SK-N-DZ (cell line): ENCODE measurements at places on chromosomes 2 and 18.

DNA sequence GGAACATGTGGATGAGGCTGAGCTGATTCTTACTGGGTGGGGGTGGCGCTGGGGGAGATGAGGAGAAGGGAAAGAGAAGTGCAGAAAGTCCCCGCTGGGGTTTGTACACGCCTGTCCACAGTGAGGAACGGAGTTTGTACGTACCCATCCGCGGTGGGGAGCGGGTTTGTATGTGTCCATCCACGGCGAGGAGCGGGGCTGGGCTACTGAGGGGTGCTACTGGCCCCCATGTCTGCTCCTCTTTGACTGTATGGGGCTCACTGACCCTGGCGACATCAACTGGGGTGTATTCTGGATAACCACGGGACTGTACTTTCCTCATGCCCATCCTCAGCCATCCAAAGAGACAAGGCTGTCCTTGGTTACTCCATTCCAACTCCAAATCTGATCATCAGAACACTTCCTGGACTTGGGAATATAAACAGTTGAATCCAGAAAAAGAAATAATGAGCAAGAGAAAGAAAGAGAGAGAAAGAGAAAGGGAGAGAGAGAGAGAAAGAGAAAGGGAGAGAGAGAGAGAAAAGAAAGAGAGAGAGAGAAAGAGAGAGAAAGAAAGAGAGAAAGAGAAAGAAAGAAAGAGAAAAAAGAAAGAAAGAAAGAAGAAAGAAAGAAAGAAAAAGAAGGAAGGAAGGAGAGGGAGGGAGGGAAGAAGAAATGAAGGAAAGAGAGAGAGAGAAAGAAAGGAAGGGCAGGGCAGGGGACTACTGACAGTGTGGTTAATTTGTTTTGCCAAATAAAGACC lies 21.0 kb downstream of the MAL start:
- DNase-seq: no peak

GRCh38 chr2:135662088-135662487 lies 79.6 kb upstream of the UBXN4 start:
- DNase-seq: no peak

DNA sequence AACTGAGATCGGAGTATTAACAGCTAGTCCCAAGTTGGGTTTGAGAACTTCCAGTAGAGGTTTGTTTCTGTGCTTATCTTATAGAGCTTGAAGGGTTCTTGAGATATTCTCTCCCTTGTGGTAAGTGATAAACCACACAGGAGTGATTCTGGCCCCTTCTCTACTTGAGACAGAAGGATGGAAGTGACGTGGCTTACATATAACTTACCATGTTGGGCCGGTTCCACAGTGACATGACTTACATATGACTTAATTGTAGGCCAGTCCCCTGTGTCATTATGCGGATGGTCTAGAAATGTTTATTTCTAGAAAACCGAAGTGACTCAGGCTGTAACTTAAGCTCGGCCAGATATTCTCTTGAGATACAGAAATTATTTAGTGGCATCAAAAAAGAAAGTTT lies 62.7 kb downstream of the TRAPPC12 start:
- no peak for DNase-seq

DNA sequence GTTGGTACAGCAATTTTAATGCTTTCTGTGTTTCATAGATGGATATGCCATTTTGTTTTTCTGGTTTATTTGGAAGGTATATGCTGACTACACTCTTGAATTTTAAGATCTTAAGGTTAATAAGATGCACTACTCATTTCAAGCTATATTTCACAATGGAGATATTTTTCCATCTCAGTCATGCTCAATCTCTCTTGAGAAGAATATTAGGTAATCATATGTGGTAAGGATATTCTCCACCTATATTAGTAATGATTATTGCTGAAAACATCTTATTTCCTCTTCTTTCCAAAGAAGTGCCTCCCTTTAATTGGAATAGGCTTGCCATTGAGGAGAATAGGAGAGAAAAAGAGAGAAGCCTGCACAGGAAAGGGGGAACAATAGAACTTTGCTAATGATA lies 40.1 kb downstream of the EPB41L3 start:
- DNase-seq: no peak

- DNase-seq: no peak
Observed at GRCh38 chr2:211846714-211847113, 691.9 kb downstream of the ERBB4 start.

DNA sequence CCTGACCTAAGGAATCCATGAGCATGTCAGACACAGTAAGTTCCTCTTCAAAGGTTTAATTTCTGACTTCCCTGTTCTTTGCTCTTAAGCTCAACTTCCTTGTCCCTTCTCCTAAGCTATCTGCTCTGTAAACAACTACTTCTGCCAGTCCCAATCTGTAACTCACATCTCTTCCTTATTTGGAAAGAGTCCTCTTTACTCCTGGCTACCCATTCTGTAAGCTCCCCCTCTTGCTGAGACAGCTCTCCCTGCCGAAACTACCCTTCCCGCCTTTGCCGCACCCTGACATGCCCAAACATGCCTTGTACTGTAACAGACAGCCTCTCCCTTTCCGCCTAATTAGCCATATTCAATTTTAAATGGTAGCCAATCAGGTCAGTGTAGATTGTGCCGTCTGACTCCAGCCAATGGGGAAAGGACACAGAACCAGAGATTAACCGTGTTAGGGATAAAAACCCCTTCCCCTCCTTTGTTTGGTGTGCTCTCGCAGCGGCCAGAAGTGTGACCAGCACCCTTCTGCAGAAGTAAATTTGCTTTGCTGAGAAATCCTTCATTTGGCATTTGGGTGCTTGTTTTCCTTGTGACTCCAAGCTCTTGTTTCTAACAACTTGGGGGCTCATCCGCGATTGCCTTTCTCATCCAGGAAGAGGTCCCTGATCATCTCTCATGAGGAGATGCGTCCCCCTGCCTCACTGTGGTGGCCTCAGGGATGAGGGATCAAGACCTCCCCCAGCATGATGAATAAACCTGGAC lies 49.0 kb downstream of the PIAS2 start:
- no peak for DNase-seq

DNA sequence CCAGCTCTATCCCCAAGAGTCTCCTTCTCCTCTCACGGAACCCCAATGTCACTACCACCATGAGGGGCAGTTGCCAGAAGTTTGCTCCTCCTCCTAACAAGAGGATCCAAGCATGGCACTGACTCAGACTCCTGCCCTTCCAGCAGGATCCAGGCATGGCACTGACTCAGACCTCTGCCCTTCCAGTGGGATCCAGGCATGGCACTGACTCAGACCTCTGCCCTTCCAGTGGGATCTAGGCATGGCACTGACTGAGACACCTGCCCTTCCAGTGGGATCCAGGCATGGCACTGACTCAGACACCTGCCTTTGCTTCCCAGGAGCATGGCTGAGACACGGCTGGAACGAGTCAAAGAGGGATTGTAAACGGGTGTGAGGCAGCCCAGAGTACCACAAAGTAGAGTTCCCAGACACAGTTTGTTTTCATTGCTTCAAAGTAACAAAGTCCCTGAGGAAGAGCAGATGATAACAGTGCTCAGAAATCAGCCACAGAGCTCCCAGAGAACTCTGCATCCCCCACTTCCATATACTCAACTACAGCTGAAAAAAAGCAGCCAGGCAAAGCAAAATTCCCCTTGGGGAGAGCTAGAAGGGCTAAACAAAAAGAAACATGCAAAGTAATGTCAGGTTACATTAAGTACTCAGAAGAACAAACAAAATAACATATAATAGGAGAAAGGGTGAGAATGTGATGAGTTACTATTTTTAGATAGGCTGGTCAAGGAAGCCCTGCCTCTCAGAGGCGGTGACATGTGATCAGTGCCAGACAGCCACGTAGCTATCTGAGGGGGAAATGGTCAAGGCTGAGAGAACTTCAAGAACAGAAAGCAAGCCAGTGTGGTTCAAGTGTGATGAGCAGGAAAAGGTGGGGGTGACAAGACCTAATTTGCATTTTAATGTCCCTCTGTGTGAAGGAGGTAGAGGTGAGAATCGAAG lies 3.0 kb downstream of the BUB1 start:
- DNase-seq: no peak

- no peak for DNase-seq
Observed at GRCh38 chr2:9196637-9197036, 10.0 kb upstream of the ASAP2 start.

DNA sequence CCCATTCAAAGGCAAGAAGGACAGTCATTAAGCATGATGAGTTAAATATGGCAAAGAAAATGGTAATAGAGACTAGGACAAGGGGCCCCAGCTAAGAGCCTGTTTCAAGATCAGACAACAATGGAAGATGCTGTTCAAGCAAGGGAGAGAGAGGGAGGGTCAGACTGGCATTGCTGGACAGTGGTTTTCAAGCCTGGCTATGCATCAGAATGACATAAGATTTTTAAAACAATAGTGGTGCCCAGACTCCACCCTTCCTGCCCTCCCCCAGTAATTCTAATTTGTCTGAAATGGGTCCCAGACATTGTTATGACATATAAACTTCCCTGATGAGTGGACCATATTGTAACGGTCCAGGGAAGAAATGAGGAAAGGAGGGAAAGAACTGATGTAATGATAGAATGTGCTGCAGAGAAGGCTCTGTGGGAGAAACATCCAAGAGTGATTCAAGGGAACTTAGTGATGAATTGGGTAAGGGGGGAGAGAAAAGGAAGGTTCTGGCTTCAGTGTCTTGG lies 112.9 kb upstream of the TRIB2 start:
- DNase-seq: no peak

DNA sequence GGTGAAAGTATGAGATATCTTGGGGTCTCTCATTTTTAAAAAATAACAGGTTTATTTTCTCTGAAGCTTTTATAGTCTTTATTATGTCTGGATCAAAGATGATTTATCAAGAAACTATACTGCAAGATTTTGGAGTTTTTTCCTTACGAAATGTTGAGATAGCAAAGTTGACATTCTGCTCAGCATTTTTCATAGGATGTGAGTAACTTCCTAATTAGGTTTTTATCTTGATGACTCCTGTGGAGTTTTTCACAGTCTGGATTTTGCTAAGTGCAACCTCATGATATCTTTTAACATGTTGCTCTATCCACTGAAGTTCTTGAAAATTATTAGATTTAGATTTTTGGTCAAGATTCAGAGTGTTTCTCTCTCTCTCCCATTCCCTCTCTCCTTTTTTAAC lies 17.8 kb downstream of the TCF7L1 start:
- DNase-seq: no peak

DNA sequence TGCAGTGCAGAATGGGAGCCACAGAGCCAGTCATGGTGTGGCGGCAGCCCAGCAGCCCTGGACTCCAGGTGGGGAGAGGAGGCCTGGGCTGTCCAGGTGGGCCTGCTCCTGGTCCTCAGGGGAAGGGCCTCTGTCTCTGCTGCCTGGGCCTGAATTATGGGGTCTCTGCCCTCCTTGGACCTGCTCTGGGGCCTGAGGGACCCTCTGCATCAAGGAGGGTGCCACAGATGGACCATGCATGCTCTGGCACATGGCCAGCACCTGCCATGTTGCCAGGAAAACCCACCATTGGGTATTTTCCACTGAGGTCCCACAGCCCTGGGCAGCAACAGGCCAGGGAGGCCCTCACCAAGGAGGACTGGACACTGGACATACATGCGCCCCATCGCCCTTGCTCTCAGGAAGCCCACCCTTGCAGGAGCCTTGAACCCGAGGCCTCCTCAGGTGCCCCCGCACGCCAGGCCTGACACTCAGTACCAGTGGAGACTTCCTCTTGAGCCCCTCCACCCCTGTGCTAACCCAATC lies 107.1 kb downstream of the NDUFA10 start:
- no peak for DNase-seq

DNA sequence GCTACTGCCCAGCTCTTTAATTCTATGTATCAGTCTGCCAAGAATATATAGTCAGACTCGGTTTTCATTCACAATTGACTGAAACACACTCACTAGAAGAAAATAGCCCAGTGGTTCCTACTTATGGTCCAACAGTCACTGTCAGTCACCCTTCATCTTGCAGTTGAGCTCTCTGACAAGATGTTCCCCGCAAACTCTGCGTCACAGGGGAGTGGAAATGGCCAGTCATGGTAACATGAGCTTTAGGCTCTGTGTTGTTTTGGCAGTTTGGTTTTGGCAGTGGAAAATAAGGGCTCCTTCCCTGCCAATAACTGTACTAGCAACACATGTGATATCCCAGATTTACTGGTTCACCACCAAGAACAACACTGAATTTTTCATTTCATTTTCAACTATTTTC lies 122.5 kb downstream of the PRPF40A start:
- DNase-seq: no peak

DNA sequence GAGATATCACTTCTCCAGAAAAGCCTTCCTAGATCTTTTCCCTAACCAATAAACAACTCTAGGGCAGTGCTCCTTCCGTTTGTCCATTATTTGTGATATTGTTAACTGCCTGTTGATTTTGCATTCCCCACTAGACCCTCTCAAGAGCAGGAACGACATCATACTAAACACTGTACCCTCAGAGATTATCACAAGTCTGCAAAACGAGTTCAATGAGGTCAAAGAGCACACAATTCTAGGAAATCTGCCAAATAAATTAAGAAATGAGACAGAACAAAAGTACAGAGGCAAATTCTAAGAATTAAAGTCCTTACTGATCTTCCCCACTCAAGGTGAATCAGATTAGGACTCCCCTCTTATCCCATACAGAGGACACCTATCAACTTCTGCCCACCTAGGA lies 7.6 kb downstream of the RTTN start:
- no peak for DNase-seq
